ENCODE measurements at places on chromosomes 6 and 20. TPM values are rescaled to one million over a fixed set of nuclear protein-coding genes. Genes with fewer than 3 reads are reported as not detected.

The MATN4 gene
- 0.22 TPM for total RNA-seq

GRCh38 chr20:19252451-19253120 lies 40.1 kb downstream of the SLC24A3 start:
- no peak overlapping the region for H3K27ac ChIP-seq
- H3K4me3 ChIP-seq = no peak overlapping the region
- DNase-seq = no peak

- peaks cover 26% of the 10 kb centered on the region for H3K4me1 ChIP-seq
- H3K27me3 ChIP-seq = no peaks in the 10 kb centered on the region
- H3K36me3 ChIP-seq = no peaks in the 10 kb centered on the region
Measured at GRCh38 chr6:157859775-157860504, 36.9 kb downstream of the SNX9 start.

DNA sequence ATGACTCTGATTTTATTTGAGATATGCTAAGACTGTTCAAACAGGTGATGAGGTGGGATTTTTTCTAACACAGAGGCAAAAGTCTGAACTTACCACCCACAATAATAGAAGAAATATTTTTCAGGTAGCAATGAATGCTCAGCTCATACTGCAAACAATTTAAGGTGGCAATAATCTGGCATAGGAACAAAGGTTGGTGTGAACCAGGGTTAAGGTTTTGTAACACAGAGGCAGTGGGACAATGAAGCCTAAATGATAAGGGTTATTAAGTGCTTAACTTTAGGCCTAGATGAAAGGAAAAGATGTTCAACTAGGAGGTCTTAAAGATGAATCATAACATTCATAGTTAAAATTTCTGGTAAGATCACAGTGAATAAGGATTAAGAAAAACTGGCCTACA lies 4.9 kb downstream of the ASCC3 start:
- peaks cover 26% of the 10 kb centered on the region for H3K4me1 ChIP-seq
- no peak overlapping the region for H3K27ac ChIP-seq
- H3K4me3 ChIP-seq = no peak overlapping the region
- H3K36me3 ChIP-seq = no peaks in the 10 kb centered on the region
- no peak for DNase-seq

The TPMT gene
- total RNA-seq = 9.1 TPM

All from CD8-positive, alpha-beta memory T cell (primary cell).